ENCODE measurements at places on chromosomes 1 and 21.

DNA sequence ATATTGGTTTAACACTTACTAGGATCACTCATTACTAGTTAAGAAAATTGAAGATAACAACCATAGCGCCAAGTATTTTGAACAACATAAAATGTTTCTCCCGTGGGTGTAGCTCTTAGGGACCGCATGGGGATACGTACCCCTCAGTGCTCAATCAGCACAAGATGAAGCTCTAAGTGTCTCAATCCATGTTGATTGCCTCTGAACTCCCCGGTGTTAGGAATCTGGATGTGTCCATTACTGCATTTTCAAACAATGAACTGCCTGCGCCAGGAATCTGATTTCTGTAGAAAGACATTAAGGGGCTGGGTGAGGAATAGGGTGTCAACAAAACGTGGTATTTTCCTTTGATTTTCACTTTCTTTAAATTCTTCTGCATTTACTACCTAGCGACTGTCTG, 100.2 kb downstream of the LMO4 start:
- no peak for DNase-seq

DNA sequence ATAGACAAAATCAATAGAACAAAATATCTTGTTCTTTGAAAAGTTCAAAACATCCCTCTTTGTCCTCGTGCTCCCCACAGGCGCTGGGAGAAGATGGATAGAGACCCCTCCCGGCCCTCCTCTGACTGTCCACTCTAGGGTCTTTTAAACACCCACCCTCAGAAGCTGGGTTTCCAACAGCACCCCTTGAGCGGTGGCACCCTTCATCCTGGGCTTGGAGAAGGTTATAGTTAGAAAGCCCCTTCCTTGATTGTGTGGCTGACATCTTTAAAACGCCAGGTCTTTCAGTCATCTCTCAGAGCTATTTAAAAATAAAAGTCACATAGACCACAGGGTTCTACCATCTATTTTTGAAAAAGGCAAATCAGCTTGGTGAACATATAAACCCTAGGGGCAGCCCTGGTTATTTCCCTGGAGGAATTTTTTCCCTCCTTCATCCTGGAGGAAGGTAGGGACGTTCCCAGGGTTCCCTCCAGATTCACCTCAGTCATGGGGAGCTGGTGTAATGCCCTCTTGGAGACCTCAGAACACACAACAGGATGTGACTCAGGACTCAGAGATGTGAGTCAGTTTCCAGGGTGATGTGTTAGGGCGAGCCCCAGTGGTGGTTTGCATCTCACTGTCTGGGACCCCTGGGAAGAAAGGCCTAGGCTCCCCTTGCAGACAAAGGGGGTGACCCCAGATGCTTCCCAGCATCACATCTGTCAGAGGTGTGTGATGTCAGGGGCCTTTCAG, 138.5 kb downstream of the CLIC6 start:
- DNase-seq, result peak; percentile 58

DNA sequence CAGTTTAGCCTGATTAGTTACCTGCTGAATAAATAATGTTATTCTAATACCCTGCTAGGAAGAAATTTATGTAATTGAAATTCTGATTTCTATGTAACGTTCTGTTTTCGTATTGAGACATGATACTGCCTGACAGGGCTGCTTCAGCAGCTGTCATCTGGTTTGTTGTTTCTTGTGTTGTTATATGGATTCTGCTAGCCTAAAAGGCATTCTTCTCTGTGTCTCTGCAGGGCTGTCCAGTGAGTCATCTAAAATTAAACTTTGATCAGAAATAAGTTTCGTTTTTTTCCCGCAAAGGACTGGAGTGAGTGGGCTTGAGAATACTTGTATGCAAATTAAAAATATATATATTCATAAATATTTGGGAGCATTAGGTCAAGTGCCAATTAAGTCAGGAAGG, 93.0 kb downstream of the DYRK1A start:
- no peak for DNase-seq

- no peak for DNase-seq
These were observed 71.5 kb downstream of the SIK1 start for GRCh38 chr21:43355266-43355924.

DNA sequence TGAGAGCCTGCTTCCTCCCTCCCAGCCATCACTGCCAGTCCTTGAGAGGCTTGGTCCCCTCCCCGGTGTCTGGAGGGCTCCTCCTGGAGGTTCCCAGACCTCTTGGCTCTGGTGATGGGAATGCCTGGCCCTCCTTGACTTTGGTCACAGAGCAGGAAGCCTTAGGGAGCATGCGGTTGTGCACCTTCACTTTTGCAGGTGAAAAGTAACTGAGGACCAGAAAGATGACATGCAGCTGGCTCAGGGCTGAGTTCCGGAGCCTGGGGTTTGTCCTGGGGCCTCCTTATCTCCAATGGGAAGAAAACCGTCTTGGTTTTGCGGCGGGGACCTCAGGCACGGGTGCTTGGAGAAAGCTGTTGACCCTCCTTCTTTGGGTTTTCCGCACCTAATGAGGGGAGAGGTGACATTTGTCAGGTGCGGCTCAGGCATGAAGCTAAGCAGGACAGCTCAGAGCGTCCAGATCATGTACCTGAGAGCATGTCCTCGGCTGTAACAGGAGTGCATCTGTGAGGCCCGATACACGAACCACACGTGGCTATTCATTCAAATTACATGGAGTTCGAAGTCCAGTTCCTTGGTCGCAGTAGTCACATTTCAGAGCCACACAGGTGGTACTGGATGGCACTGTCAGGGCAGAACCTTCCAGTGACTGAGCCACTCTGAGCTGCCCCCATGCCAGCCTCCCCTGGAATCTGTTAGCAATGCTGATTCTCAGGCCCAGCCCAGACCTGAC, 608 bp upstream of the MX2 start:
- DNase-seq, result no peak

DNA sequence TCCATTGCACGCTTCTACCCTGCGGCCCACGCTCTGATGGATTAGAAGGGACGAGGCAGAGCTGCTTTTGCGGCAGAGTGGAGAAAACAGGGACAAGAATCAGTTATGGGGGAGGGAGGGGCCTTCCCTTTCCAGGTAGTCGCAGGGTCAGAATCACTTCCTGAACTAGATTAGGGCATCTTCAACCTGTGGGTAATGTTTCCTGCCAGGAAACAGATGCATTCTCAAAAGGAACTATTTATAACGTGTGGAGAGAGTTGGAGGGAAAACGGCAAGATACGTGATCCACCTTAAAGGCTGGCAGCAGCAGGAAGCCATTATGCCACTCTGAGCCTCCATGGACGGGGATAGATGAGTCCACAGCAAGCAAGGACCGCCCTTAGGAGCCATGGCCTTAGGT, 59.9 kb upstream of the CNTN2 start:
- no peak for DNase-seq

DNA sequence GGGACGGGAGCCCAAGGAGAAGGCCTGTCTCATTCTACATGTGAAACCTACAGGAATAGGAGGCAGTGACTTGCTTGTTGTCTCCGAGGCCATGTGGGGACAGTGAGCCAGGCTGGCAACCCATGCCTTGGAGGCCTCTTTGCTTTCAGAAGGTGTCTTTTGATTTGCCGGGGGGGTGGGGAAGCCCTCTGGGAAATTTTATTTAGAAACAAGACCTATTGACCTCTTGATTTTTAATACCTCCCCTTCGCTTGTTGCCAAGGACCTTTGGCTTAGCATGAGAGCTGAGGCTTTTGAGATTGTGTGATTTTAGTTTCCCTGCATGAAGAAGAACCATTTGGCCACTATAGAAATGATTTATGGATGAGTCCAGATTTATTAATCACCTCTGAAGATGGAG, 4.1 kb downstream of the ARMH1 start:
- no peak for DNase-seq

DNA sequence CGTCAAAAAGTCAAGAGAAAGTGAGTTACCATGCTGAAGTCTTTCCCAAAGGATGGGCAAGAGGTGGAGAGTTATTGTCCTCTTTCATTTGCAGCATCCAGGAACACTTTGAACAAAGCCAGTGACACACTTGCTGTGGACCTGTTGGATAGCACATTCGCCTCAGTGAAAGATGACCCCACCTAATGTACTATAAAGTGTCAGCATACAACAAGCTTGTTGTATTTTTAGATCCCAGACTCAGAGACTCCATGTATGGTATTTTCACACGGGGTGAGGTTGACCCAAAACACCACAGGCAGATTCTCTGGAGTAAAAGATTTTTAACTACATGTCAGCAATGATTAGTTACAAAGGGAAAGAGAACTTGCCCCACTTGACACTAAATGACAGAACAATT, 273.8 kb downstream of the PTBP2 start:
- DNase-seq, result no peak

- DNase-seq, result no peak
These were observed 40.1 kb upstream of the KLHDC7A start for GRCh38 chr1:18440385-18441226.

- DNase-seq, result no peak
These were observed 10.8 kb downstream of the MINDY1 start for GRCh38 chr1:150995896-150996295.

- DNase-seq, result no peak
These were observed 1.9 kb downstream of the TNFAIP8L2 start for GRCh38 chr1:151158326-151158725.
